Right atrium auricular region (tissue), 2 donors: ENCODE measurements at places on chromosomes 4 and X.

DNA sequence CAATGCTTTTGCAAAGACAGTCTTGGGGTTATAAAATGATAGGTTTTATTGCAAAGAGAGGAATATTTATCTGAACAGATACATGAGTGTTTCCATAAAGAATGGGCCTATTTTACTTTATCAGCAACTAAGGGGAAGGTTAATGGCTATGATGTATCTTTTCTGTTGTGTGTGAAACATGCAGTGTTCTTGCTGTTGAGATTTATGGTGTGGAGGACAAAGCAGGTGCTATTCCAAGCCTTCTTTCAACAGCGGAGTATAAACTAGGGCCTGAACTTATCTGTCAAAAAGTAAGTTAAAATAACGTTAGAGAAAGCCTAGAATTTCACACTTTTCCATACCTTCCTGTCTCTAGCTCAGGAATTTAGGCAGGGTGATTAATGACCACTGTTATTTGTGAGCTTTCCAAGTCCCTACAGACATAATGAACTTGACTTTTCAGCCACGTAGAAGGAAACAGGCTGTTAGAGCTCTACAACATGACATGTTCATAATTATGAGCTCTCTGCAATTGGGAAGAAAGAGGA lies 411.4 kb downstream of the IL1RAPL1 start:
- DNase-seq = no peak

- DNase-seq = no peak
These were observed 928.9 kb downstream of the ARAP2 start for GRCh38 chr4:35315419-35315818.

DNA sequence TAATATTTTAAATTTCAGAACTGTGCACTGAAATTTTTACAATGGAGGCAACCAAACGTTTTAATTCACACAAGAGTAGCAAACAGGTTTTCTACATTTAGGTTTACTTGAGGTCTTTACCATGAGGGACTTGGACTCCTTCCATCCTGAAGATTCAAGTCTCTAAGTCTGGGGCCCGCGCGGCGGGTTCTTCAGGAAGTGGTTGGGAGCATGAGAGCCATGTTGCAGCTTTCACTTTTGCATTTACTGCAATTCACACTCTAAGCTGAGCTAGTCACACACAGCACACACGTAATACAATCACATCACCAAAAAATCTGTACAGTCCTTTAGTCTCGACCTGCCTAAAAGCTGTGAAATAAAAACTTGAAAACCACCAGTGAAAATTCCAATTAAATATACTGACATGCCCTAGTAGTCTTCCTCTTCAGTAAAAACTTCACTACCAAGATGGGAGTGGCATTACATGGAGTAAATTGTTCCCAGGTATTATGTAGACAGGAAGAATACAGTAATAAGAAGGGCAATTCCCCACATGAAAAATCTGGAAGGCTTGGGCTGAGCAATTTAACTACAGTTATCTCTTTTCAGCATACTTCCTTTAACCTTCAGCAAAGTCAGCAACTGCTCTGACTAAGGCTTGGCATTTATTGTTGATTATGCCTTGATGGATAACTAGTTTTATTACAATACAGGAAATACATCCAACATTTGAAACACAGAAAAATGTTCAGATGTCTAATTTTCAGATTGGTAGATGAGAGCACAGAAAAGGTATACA lies 571.1 kb upstream of the DIPK2B start:
- no peak for DNase-seq

DNA sequence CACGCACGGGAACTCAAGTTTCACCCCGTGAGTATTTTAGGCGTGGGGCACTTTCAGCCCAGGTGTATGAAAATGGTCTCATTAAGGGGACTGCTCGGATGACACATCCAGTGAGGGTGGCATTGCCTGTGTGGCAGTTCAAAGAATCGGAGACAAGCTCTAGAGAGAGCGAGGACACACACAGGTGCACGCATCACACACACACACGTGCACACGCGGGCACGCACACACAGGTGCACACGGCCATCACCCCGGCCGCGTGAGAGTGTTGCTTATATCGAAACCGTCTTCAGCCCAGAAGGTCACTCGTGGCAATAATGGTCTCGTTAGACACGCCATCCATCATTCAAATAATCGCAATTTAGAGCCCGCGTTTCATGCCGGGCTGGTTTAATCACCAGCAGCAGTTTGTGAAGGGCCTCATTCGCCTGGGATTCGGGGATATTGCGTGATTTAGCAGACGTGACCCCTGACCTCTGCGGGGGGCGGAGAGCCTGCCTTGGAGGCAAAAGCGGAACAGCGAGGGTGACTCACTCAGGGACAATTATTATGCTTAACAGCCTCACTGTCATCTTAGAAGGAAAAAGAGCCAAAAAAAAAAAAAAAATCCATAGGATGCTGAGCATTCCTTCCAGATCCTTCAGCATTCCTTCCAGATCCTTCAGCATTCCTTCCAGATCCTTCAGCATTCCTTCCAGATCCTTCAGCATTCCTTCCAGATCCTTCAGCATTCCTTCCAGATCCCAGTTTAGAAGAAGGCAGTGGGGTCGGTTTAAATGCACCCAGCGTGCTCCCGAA lies 89.4 kb upstream of the PPP2R3B start:
- no peak for DNase-seq

- no peak for DNase-seq
These were observed 36.8 kb upstream of the NAP1L5 start for GRCh38 chr4:88734403-88734949.

- no peak for DNase-seq
These were observed 125.2 kb downstream of the STIM2 start for GRCh38 chr4:26985873-26986272.

GRCh38 chr4:6732441-6733357 lies 16.7 kb downstream of the BLOC1S4 start:
- peak; percentile 86 for DNase-seq
